ENCODE measurements at places on chromosomes 12 and 14. TPM values are rescaled to one million over a fixed set of nuclear protein-coding genes. Genes with fewer than 3 reads are reported as not detected.

The BHLHE41 gene
- polyA plus RNA-seq, result 19.0 TPM

The ORAI1 gene
- 109 TPM for polyA plus RNA-seq

The TAS2R7 gene
- polyA plus RNA-seq, result not detected

The CLEC7A gene
- 1.9 TPM for polyA plus RNA-seq

The GPR135 gene
- 0.36 TPM for polyA plus RNA-seq

The RBP5 gene
- polyA plus RNA-seq, result not detected

The A2ML1 gene
- polyA plus RNA-seq, result not detected

The KRT6B gene
- not detected for polyA plus RNA-seq

The HOXC4 gene
- polyA plus RNA-seq, result 2.3 TPM

The PROX2 gene
- polyA plus RNA-seq, result not detected

The HSPB8 gene
- polyA plus RNA-seq, result not detected

The NR1H4 gene
- not detected for polyA plus RNA-seq

The RNF212B gene
- not detected for polyA plus RNA-seq

The GLIPR1L1 gene
- not detected for polyA plus RNA-seq

The KLHL33 gene
- polyA plus RNA-seq, result 0.10 TPM

The LRP6 gene
- not detected for polyA plus RNA-seq

The CLEC9A gene
- not detected for polyA plus RNA-seq

The CNTN1 gene
- polyA plus RNA-seq, result not detected

The AGAP2 gene
- polyA plus RNA-seq, result 4.1 TPM

The STXBP6 gene
- polyA plus RNA-seq, result not detected
